AG04450 (cell line): ENCODE measurements at places on chromosomes 4 and X.

GRCh38 chr4:133151691-133152329, 2.7 kb downstream of the PCDH10 start:
- no peak for DNase-seq

DNA sequence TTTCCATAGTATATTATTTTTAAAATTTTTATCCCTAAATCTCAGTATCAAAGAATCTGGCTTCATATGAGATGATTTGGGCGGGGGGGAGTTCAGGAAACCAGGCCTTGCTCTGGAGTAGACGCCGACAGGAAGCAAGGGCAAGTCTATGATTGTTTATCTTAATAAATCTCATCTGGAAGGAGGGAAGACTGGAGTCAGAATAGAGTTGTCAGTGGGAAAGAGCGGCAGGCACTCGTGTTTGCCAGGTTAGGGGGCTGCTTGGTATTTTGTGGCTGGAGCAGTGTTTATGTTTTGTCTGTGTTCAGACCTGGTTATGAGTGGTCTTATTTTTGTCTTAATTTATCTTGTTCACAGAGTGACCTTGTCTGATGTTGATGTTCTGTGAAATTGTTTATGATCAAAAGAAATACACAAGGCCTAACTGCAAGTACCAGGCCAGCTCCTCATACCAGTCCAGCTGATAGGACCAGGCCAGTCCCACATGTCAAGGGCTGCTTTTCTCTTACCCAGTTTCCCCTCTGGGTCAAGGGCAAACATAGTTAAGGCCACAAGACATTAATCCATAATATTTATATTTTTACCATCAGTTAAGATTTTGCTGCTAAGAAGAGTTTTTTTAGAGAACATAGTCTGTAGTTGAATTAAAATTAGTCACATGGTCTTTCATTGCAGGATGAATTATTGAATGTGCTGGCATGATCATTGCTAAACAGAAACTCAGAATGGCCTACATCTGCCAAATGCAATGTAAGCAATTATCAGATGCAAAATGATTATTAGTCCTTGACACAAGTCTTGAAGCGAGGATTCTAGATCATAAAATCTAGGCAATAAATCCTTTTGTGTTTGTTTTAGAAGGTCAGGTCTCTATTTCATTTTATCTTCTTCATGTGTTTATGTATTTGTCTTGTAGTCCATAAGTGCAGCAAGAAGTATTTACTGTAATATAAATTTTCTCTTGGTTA, 176.5 kb downstream of the GASK1B start:
- DNase-seq: no peak

GRCh38 chrX:134191281-134191680, 45.7 kb upstream of the CCDC160 start:
- DNase-seq: no peak

DNA sequence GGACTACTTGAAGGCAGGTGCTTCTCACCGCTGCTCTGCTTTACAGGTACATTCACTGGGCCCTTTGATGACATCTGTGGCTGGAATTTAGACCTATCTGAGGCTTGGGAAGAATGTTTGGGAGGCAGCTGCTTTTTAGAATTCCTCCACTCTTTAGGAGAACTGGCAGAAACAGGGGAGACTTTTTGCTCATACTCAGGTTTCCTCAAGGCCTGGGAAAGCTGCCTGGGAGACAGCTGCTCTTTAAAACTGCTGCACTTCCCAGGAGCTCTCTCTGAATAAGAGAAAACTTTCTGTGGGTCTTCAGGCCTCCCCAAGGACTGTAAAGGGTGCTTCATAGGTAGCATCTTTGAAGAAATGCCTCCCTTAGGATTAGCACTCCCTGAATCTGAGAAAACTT, 14.3 kb downstream of the CT47C1 start:
- no peak for DNase-seq

GRCh38 chr4:16114546-16114945, 30.7 kb upstream of the PROM1 start:
- no peak for DNase-seq

DNA sequence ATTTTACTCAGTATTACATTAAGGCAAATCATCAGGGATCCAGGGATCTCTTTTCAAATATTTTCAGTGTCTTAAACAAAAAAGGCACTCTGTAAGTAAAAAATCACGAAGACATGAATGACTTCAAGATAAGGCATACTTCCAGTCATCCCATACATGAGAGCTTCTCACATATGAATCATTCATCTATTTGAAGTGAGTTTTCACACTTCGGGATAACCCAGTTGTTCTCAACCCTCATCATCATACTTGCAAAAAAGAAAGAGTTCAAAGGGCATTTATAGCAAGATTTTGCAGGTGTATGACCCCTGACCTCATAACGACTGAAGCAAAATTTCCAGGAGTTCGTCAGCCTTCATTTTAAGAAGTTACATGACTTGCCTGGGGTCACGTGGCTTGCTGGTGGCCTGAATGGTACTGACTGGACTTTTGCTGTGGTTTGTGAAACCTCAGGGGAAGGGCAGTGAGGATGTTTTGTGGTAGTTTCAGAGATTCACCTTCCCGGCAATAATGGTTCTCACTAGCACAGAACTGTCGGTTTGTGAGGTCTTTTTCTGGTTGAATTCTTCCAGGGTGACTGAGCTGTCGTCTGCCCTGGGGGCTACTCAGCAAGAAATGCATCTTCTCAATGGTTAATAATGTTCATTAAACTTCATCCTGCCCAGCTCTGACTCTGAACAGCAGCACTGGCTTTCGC, 115.8 kb upstream of the SHISA3 start:
- DNase-seq: no peak
